Activated T-helper 17 cell treated with anti-CD3 and anti-CD28 coated beads, Interleukin-2, amount 50 U/mL, for 72 hours (primary cell): ENCODE measurements at places on chromosomes 7 and 10. TPM values are rescaled to one million over a fixed set of nuclear protein-coding genes. Genes with fewer than 3 reads are reported as not detected.

GRCh38 chr7:28626221-28626620 is 213.9 kb downstream of the CREB5 start:
- ATAC-seq = no peak

The MAD1L1 gene
- 66.0 TPM for total RNA-seq

DNA sequence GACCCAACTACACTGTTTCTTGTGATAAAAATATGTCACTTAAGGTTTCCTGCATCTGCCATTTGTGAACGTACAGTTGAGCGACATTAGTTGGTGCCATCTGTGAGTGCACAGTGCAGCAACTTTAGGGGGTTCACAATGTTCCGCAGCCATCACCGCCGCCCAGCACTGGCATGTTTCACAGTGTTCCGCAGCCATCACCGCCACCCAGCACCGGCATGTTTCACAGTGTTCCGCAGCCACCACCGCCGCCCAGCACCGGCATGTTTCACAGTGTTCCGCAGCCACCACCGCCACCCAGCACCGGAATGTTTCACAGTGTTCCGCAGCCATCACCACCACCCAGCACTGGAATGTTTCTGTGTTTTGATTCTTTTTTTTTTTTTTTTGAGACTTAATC is 83.0 kb downstream of the MGMT start:
- no peak for ATAC-seq

The ASIC3 gene
- 9.0 TPM for total RNA-seq

The SFMBT2 gene
- 20.4 TPM for total RNA-seq

The VKORC1L1 gene
- 22.8 TPM for total RNA-seq

GRCh38 chr7:1055956-1056784 is 11.8 kb downstream of the GPR146 start:
- ATAC-seq = no peak

- ATAC-seq = no peak
These were observed 759.1 kb upstream of the IGFBP3 start for GRCh38 chr7:46680147-46680546.

DNA sequence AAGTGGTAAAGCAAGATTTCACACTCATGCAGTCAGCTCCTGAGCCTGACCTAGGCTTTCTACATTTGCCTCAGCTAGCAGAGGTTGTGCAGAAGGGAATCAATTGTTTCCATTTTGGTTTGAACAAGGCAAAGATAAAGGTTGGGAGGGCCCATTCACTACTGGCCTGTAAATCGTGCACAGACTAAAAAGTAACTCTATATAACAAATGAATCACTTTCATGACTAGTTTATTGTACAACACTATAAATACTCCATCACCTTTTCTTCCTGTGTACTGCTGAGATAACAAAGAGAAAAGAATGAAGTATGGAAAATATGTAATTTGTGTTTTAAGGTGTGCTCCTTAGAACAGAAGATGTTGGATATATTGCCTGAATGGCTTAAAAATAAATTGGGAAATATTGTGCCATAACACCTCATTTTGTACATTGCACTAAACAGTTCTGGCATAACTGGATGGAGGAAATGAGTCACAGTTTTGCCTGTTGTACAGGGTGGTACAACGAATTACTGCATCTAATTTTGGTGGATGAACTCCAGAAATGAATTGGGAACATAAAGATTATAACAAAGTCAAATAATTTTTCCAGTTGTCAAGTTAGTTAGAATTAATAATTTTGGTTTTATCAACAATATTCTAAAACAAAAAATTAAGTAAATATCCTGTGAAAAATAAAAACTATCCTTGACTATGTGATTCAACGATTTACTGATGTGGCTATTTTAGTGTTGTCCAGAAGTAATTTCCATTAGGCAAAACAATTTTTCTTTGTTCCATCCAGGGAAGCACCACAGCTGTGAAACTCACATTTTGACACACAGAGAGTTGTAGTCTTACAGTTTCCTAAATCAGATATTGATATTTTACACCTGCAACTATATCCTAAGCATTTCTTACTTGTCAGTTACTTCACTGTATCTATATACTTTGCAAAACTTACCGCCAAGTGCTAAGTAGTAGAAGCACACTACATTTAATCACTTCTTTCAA is 18.0 kb downstream of the SEMA3C start:
- ATAC-seq = no peak

- no peak for ATAC-seq
These were observed 630.6 kb downstream of the KCNMA1 start for GRCh38 chr10:77006836-77007511.
